ENCODE measurements at places on chromosomes 4 and X.

GRCh38 chrX:97797076-97797475 is 913.4 kb downstream of the RPA4 start:
- no peak for DNase-seq

DNA sequence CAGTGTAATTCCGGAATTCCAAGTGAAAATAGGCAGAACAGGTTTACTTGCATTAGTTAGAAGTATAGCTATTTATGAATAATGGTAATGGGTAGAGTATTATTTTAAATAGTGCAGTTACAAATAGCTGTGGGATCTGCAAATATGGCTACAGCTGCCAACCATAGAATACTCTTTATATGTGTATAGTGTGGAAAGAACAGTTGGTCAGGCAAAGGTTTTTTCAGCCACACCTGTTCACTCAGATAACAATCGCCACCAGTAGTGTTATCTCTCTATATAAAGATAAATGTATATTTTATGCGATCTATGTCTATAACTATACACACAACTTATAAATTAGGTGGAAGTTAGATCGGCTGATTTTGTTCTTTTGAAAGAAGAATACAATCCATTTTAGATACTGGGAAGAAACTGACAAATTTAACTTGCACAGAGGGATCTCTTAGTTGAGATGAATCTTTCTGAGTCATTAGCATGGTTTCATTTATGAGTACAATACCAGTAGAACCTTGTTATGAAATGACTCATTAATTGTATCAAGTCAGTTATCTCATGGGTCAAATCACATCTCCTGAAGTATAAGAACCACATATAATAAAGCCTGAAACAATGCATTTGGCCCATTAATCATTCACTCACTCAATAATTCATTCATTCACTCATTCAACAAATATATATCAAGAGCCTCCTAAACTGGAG is 100.9 kb upstream of the NR3C2 start:
- DNase-seq, result no peak

- DNase-seq, result no peak
These were observed 34.3 kb downstream of the TSPAN5 start for GRCh38 chr4:98624144-98624543.

DNA sequence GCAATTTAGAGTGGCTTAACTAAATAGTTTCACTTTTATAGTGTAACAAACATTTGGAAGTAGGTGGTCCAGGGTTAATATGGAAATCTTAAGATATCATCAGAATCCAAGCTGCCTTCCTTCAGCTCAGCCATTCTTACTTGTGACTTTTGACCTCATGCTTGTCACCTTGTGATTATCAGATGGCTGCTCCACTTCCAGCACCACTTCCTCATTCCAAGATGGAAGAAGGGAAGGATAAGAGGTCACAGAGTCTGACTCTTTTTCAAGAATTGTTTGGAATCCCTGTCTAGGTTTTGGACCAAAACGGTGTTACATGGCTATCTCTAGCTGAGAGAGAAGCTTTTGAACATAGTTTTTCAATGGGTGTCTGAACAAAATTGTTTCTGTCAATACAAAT is 39.9 kb downstream of the MTTP start:
- DNase-seq, result no peak

DNA sequence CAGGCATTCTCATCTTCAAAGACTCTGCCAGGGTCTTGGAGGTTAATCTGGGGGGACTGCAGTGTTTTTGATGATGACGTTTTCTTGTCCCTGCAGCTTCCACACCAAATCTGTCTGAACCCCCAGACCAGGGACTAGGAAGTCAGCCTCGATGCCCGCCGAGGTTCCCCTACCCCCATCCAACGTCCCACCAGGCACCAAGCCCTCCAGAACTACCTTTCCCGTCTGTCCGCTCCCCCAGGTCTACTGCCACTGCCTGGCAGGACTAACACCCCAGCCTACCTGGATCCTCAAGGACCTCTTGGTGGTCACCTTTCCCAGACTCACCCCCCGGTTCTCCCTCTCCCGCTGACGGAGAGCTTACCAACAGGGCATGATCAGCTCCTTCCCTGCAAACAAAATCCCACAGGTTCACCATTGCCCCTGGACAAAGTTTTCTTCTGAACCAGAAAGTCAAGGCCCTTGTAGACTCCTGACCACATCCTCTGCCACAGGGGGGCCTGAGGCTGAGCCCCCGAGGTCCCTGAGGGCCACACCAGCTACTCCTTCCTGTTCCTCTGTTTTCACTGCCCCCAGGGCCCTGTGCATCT is 40.9 kb downstream of the HMX1 start:
- no peak for DNase-seq

DNA sequence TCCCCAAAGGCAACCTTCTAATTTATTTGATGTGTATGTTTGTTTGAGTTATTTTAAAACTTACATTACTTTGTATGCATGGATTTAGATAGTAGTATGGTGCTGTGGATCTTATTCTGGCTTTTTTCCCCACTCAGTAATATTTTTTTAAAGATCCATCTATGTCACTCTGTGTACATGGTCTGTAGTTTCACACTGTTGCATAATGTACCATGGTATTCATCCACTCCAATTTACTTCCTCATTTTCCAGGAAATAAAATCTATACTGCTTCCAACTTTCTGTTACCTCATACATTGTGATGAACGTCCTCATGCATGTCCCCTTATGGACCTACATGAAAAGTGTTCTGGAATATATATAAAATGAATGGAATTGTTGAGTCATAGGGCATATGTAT is 17.6 kb downstream of the ARMCX2 start:
- no peak for DNase-seq

- no peak for DNase-seq
These were observed 106.1 kb downstream of the CHM start for GRCh38 chrX:85941275-85941674.

DNA sequence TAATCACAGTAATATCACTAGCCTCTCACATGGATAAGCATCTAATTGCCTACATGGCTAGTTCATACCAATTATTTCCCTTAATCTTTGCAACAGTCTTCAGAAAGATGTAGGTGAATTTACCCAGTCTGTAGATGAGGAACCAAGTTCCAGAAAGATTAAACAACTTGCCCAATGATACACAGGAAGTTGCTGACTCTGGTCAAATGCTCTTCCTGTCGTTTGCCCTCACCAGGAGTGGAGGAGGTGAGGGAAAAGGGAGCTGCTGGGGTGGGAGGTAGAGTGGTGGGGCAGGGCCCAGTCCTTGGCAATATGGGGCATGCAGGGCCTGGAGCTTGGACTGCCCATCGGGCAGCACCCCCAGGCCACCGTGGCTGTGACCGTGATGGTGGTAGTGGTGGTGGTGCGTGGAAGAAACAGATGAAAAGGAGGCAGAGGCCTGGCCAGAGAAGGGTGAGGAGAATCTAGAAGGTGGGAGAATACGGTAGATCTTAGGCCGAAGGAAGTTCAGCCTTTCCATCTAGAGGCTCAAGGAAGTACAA is 2.3 kb upstream of the KDM5C start:
- no peak for DNase-seq

- no peak for DNase-seq
These were observed 146.4 kb downstream of the PALLD start for GRCh38 chr4:168643111-168643795.

DNA sequence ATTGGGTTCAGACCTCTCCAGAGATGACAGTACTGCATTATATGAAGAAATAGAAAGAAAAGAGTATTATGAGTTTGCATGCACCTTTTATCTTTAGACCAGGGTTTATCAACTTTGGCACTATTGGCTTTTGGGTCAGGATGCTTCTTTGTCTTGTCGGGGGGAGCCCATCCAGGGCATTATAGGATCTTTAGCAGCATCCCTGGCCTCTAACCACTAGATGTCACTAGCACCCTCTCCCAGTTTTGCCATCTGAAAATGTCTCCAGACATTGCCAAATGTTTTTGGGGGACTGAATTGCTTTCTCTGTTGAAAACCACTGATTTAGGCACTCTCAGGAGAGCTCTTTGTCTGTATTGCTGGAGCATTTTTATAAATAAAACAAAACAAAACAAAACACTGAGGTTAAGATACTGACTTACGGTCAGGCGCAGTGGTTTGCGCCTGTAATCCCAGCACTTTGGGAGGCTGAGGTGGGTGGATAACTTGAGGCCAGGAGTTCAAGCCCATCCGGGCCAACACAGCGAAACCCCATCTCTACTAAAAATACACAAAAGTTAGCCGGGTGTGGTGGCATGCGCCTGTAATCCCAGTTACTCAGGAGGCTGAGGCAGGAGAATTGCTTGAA is 23.6 kb downstream of the CA5B start:
- no peak for DNase-seq

DNA sequence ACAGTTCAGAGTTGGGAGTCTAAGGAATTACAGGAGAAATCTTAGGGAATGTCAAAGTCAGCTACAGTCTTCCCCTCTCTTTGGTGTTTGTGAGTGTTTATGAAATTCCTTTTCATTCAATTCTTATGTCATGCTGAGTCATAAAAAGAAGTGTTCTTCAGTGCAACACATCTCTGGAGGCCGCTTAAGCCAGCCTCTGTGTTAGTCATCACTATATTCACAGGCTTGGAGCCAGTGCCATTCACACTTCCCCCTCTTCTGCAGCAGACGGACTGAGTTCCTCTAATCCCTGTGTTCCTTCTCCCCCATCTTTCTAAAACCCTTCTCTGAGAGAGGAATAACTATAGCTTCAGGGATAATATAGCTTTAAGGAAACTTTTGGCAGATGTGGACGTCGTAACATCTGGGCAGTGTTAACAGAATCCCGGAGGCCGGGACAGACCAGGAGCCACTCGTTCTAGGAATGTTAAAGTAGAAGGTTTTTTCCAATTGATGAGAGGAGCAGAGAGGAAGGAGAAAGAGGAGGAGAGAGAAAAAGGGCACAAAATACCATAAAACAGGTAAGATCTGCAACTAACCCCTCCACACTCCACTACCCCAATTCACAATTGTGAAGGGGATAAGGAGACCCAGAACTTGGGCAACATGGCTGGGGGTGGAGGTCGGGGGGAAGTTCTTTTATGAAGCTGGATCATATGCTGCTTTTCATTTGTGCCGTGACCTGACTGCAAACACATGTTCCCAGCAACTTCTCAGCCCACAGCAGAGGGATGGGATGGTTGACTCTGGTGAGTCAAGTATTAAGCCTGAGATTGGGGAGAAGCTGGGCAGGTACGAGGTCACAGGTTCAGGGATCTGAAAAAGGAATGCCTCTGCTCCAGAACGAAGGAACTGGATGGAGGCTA is at the start of gene SRPX2:
TSS of gene SRPX2 (plus strand) at position 244 of the 905 bp plus-strand sequence. CDS start 2,124 bp downstream, outside the sequence.
- DNase-seq, result no peak

GRCh38 chrX:39630344-39630743 is 467.4 kb downstream of the BCOR start:
- no peak for DNase-seq

- DNase-seq, result no peak
These were observed 12.0 kb upstream of the UFSP2 start for GRCh38 chr4:185437809-185438208.

DNA sequence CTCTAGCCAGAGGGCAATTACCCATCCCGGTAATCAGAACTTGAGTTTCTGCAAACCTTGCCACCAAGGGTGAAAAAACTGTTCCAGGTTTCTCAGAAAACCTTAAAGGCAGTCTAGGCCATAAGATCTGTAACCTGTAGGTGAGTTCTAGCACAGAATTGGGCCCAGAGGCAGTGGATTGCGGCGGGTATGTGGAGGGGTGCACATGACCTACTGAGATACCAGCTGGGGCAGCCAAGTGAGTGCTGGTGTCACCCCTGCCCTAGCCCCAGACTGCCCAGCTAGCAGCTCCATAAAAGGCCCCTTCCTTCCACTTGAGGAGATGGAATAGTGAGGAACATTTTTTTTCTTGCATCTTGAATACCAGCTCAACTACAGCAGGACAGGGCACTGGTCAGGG is 176.7 kb downstream of the SMARCA1 start:
- no peak for DNase-seq

GRCh38 chrX:24694825-24695224 is 1.1 kb downstream of the POLA1 start:
- no peak for DNase-seq

DNA sequence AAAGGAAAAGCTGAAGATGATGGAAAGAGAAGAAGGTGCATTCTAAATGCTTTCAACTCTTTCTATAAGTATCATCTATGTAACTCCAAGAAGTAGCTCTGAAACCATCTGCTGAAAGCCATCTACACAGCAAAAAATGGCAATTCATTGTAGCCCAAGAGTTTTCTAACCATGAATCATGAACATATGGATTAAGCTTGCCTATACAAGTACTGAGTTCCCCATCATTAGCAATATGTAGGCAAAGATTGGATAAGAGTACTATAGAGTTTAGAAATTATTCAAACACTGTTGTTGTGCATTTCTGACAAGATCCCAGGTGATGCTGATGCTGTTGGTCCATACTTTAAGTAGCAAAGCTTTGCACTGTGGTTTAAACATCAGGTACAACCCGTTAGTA is 11.2 kb downstream of the DAPP1 start:
- no peak for DNase-seq

DNA sequence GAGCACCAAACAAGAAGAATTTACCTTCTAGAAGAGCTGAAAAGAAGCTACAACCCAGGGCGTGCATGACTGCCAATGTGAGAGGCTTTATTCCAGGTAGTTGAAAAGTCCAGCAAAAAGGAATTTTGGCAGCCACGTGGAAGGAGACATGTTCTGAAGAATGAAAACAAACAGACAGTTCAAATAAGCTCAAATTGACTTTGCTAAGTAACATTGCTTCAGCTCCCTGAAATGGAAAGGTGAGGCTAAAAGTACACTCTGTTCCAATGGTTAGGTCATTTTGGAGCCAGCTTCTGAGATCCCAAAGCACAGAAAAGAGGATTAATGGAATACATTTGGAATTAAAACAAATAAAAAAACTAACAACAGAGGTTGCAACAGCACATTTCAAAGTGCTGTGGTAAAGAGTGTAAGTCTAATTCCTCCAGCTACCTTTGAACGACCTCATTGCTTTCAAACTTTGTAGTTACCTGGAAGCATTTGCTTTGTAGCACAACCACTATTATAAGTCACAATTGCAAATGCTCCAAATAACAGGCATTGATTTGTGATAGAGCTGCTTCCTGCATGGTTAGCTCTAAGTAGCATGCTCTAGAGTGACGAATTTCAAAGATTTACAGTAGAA is 405.3 kb upstream of the EDA2R start:
- no peak for DNase-seq

- no peak for DNase-seq
These were observed 125.0 kb upstream of the MSX1 start for GRCh38 chr4:4734425-4734824.

- DNase-seq, result no peak
These were observed 5.1 kb upstream of the PRDX4 start for GRCh38 chrX:23662187-23662586.

GRCh38 chrX:1902901-1903235 is 288.0 kb downstream of the ASMT start:
- no peak for DNase-seq

DNA sequence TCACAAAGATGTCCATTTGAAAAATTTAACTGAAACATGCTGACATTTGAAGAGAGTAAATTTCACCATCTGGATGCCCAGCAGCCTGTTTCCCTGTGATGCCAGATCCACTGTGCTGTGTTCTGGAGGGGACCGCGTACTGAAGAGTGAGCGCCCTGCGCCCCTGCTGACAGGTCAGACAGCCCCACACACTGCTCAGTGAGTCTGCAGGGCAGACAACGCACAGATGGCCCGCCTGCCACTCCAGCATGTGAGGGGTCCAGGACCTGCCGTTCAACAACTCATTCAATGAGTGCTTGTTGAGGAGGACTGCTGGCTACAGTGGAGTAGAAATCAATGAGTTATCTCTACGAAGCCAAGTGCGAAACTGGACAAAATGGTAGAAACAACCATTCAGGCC is 49.2 kb downstream of the FGFRL1 start:
- DNase-seq, result no peak

Data from stimulated activated CD4-positive, alpha-beta T cell treated with anti-CD3 and anti-CD28 coated beads, Interleukin-4, amount 100 ng/mL, for 1 hour (primary cell).